Suppressor macrophage (primary cell): ENCODE measurements at places on chromosomes 12 and 14.

GRCh38 chr12:11922361-11922760 lies 148.4 kb upstream of the BCL2L14 start:
- DNase-seq, result no peak

GRCh38 chr14:90717916-90718315 lies 98.3 kb downstream of the TTC7B start:
- DNase-seq, result no peak

DNA sequence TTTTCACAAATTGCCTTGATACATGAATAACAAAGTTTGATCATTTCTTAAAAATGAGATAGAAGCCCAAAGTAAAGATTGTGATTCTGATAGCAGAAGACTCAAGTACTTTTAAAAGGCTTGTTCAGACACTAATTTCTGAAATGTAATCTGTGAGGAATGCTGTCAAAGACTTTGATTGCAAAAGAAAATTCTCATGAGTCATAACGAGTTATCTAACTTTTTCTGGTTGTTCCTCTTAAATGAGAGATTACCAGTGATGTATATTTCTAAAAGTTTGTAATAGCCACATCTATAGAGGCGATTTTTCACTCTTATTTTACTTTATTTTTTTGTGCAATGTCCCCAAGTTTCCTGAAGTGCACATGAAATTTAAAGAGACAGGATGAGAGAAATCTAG lies 7.0 kb downstream of the PYGL start:
- peak; percentile 83 for DNase-seq

DNA sequence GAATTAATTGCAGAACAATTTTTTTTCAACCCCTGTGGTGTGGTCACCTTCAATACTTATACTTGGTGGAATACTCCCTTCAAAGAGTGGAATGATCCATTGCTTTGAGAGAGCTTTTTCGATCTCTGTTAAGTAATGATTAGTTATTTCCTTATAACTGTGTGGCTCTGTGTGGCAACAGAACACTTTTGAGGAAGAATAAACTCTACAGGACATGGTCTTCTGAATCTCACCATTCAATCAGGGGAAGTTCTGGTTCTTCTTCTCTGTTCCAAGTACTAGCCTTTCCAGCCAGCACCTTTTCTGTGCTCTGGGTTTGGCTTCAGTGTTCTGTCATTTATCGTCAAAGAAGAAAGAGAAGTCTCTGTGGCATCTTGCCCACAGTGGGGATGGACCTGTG lies 369.2 kb downstream of the ZFP36L1 start:
- peak; percentile 63 for DNase-seq

DNA sequence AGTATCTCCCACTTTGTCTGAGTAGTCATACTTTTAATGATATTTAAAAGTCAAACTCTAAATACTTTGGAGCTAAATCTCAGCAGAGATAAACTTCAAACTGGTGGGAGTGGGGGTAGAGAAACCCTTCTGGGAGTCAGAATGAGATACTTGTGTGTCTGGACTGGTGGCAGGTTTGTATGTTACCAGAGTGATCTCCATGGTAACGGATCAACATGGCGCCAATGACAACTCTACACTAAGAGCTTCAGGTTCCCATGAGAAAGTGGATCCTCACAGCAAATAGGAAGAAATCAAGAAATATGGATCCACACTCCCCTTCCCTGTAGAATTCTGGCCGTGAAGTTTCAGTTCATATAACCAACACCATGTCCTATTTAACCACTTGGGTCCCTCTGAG lies 121.9 kb downstream of the ETV6 start:
- DNase-seq, result no peak

GRCh38 chr14:64123241-64123822 lies 170.8 kb downstream of the ESR2 start:
- no peak for DNase-seq

- no peak for DNase-seq
Observed at GRCh38 chr14:86012461-86012860, 482.5 kb downstream of the FLRT2 start.

DNA sequence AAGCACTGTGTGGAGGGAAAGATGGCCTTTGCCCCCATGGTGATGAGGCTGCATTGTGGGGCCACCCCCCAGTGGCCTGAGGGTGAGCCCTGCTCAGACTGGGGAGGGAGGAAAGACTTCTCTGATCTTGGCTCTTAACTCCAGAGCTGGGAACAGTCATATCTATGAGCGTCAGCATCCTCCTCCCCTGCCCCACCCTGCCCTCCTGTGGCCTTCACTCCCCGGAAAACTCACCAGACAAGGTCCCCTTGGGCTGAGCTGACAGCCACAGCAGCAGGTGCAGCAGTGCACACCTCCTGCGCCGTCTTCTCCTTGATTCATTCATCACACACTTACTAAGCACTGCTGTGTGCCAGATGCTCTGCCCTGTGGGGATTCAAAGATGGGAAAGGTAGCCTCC lies 98.8 kb downstream of the B4GALNT3 start:
- no peak for DNase-seq

DNA sequence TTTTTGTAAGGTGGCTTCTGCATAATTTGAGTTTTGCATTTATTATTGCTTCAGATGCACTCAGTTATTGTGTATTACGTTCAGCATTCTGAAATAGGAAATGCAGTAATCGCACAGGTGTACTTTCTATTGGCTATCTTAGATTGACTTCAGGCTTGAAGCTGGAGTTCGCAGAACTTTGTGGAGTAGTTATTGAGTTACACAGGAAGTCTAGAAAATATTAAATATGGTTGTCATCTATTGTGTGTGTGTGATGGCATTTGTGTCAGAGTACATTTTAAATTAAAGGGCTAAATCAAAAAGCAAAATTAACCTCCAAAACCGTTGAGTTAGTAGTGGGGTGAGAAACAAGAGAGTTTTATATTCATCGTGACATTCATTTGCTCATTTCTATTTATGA lies 2.7 kb downstream of the ARID2 start:
- peak; percentile 21 for DNase-seq

DNA sequence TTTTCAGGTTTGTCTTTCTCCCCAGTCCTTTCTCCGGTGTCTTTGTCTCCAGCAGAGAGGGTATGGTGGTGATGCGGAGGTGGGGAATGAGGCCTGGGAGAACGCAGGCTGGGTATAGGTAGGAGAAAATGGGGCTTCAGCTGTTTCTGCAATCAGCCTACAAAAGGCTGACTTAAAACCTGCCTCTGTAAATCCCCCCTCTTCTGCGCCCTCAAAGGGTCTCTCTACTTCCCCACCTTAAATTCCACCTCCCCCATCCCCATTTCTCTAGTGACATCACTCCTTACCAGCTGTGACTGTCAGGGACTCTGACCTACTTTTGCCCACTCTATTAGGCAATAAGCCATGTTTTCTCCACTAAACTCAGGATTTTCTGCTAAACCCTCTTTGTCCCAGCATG lies 8.1 kb upstream of the RIMKLB start:
- no peak for DNase-seq

DNA sequence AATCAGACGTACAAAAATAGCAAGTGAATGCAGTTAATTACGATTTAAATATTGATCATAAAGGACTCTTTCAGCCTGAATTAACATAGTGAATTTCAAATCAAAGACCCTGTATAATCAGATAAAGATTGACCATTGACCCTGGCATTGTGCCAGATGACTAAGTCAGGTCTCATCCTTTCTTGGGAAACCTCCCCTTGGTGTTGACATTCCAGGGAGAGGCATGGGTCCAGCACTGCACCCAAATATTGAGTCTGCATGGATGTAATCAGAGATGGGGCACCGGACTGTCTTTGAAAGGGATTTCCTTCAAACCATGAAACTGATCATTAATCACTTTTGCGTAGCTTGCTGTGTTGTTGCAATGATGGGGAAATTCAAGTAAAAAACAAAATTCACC lies 1138.2 kb downstream of the BCL11B start:
- DNase-seq, result no peak

- no peak for DNase-seq
Observed at GRCh38 chr14:99268810-99269707, 2.9 kb downstream of the BCL11B start.

- DNase-seq, result no peak
Observed at GRCh38 chr12:123942911-123943648, 29.6 kb downstream of the CCDC92 start.

- DNase-seq, result no peak
Observed at GRCh38 chr12:94098466-94098865, 49.9 kb upstream of the PLXNC1 start.

DNA sequence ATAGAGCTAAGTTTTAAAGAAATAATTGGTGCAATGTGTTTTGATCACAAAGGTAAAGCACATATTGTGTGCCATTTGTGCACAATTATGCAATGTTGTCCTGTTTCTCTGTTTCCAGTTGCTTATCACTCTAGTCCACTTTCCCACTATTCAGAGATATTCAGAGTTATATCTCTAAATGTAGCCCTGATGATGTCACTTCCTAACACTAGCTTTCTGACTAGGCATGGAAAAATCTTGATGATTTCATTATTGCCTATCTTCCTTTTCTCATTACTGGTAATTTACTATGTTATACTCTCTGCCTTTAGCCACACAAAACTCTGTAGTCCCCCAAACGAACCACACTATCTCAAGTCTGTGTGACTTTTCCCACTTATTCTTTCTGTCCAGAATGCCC lies 221.2 kb downstream of the TRHDE start:
- no peak for DNase-seq

- DNase-seq, result peak; percentile 35
Observed at GRCh38 chr14:76830556-76830955, 4.3 kb downstream of the LRRC74A start.

DNA sequence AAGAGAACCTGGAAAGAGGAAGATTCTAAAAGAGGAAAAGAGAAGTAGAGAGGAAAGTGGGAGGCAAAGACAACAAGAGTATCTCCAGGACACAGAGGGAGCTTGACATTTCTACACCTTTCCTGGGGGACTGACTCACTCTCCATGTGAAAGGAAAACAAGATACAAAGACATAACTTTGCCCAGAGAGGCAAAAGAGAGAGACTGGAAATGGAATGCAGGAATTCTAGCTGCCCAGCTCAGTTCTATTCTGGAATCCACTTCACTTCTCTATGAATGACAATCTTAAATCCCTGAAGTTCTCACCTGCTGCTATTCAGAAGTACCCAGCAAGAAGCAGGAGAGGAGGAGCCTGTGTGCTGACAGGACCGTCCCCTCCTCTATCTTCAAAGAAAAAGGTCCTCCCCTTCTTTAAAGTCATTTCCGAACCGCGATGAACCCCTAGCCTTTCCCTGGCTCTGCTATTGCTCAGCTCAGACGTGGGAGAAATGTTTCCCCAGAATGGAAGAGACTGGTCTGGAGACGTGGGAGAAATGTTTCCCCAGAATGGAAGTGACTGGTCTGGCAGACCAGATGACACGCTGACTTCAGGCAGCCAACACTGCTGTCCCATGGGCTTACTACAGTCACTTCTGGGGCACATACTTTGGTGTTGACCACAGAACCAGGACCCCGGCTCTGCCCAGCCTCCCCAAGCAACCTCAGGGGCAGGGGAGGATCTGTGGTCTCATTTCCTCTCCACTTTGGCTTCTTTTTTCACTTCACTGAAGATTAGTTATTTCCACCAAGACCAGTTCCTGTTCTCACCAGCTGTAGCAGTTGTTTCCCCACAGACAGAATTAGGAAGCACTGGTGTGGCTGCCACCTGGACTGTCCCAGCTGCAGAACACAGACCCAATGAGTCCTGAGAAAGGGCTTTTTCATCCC lies 8.3 kb downstream of the FMNL3 start:
- peak; percentile 94 for DNase-seq

- DNase-seq, result no peak
Observed at GRCh38 chr14:103529383-103530365, 678 bp downstream of the TRMT61A start.

DNA sequence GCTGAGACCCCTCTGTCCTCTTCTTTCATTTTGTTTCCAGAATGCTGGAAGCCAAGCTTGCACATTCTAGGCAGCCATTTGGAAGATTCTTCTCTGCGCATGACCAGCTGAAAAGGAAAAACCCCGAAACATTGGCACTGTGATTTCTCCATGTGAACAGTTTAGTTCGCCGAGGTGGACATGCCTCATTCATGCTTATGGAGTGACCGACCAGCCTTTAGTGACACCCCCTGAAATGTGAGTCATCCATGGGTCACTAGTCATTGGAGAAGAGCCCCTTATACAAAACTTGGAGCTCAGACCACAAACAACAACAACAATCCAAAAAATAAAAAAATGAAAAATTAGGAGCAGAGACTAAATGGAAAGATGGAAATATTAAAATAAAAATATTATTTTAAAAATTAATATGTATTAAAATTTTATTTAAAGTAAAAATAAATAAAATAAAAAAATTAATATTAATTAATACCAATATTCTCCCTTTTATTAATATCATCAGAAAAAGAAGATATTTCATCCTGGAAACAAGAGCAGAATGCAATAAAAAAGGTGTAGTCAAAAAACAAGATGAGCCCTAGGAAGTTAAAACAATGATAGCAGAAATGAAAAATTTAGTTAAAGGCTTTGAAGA lies 9.5 kb upstream of the KRT7 start:
- DNase-seq, result peak; percentile 26
